Lower leg skin (tissue), 4 donors: ENCODE measurements at places on chromosomes 2 and 18.

DNA sequence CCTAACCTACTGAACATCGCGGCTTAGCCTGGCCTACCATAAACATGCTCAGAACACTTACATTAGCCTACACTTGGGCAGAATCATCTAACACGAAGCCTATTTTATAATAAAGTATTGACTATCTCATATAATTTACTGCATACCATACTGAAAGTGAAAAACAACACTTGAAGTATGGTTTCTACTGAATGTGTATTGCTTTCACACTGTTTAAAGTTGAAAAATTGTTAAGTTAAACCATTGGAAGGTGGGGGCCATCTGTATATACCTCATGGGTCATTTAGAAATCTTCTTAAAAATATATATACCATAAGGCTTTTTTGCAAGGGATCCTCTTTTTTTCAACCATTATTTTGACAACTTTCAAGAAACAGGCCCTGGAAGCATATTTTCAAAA is 16.5 kb downstream of the RNF149 start:
- DNase-seq: no peak

- no peak for DNase-seq
These were observed 1033.2 kb upstream of the NXPH2 start for GRCh38 chr2:139813340-139813739.

DNA sequence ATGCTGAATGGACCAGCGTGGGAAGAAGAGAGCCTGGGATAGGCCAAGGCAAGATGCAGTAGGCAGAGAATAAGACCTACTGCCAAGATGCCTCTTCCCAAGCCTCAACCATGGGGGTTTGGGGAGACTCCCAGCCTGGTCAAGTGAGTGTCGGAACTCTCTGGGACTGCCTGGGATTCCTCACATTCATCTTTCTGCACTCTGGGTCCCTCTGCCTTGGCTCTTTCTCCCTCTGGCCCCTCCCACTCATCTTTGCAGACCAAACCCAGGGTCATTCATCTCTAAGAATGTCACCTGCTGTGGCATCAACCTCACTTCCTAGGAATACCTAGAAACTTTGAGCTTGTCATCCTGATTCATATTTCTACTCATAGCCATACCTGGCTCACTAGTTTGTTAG is 211.3 kb upstream of the HNRNPA3 start:
- DNase-seq: no peak

- no peak for DNase-seq
These were observed 44.4 kb downstream of the ALPK2 start for GRCh38 chr18:58584200-58585127.

GRCh38 chr2:43176449-43176848 is 50.0 kb downstream of the ZFP36L2 start:
- DNase-seq: no peak

DNA sequence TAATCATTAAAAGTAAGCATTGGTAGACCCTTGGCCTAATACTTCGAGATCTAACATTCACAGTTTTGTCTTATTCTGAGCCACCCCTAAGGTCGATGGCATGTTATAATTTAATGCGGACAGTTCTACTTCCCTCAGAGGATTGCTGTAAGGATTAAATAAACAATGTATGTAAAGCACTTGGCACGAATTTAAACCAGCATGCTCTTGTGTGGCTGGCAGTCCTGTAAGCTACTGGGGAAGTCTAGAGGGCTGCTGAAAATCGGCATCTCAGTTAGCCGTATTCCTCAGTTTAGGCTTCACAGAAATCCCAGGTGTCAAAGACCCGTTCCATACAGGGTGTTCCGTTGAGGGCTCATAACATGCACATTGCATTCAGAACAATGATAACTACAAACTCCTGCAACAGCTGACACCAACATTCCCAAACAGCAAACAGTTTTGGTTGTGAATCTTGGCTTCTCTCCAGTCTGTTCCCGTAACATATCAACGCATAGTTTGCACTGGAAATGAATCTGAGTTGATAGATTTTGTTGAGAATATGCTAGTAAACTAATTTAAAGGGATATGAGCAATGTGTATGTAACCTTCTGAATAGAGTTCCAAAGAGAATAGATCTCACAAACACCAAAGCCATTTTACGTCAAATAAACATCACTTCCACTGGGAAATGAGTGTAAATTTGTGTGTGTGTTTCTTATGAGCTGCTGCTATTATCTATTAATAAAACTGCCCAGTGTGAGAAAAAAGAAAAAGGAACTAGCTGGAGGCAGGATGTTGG is 52.2 kb upstream of the ACKR3 start:
- DNase-seq: no peak

DNA sequence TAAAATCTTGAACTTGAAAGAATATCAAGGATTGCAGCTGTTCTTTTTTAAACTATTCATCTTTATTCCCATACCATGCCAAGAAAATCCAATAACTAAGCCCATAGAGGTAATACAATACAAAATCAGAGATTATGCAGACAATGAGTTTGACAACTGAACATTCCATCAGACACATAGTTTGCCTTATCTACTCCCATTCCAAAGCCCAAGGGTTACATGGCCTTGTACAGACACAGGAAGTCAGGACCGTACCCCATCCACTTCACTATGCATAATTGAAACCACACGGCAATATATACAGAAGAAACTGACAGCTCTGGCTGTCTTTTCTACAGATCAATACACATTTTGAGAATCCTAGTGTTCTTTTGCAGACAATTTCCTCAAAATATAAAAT is 181.3 kb downstream of the TMX3 start:
- DNase-seq: no peak

DNA sequence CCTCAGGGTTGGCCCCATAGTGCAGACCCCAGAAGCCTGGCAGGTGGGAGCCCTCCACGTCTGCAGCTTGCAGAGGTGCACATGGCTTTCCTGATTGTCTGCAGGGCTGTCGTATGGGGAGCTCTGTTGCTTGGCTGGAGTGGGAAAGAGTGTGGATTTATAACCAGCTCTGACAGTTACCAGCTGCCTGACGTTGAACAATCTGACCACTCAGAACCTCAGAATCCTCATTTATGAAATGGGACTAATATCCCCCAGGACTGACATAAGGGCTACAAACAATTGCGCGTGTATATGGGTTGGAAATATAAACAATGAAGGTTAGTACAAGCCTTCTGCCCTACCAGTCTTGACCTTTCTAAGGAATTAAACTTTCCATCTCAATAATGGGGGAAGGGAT is 13.9 kb upstream of the PXDN start:
- DNase-seq: no peak

- DNase-seq: no peak
These were observed 48.2 kb upstream of the CCDC141 start for GRCh38 chr2:179098080-179098689.

- no peak for DNase-seq
These were observed 343.9 kb upstream of the ACVR2A start for GRCh38 chr2:147500819-147501395.

- no peak for DNase-seq
These were observed 17.7 kb downstream of the CPLX4 start for GRCh38 chr18:59300676-59301285.

DNA sequence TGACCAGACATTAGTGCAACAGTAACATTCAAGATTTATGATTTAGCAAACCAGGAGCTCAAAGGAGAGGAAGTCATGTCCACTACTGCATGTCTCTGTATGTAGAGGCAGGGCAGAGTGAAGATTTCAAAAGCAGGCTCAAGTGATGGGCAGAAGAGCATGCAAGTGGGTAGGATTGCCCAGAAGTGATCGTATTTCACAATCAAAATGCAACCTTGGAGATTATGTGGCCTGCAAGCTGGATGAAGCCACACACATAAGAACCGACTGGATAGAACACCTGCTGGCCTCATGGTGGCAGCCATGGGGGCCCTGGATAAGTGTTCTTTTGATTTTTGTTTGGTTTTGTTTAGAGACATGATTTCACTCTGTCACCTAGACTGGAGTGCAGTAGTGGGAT is 286.8 kb upstream of the RAB12 start:
- no peak for DNase-seq

DNA sequence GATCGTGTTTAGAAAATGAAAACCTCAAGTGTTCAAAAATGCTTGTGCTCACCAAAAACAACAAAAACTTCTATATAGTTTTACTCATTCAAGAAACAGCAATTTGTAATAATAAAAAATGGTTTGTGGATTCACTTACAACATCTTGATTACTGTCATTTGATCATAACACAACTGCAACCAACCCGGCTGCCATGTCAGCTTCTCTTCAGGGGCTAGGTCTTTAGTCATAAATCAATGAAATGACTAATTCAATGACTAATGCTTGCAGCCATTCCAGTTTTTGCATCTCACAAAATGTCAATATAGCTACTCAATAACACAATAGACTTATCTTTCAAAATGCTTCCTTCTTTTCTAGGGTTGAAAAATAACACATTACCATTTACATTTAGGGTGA is 128.0 kb downstream of the OLA1 start:
- no peak for DNase-seq

- DNase-seq: peak; percentile 46
These were observed 131.6 kb downstream of the RNF144A start for GRCh38 chr2:7048762-7049294.

DNA sequence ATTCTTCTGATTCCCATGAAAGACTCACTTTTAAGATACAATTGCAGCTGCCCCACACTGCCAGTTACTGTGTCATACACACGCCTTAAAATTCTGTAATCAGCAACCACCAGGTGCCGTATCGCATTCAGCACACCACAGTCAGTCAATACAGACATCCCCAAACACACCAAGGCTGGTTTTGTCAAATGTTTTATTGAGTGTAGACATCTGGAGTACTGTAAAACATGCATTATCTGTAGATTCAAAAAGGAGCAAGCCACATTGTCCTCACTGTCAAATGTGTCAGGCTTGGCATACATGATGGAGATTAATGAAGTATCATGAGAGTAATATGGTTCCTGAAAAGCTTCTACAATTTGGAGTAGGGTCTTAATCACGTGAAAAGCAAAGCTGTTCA is 109.7 kb upstream of the SP3 start:
- DNase-seq: no peak

DNA sequence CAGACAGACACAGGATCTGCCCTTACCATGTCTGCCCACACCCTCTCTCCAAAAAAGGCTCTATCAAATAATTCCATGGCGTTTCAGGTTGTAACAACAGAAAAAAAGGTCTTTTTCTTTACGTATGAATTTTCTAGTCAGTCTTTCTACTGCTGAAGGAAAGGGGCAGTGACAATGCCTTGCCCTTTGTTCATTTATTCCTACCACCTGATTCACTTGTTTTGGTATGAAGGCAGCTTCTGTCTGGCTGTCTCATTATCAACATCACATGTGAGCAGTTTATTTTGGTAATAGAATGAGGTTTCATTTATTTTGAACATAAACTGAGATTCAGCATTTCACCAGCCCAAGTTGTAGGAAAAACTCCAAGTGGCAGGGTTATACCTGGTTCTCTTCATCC is 94.3 kb upstream of the KLF7 start:
- DNase-seq: no peak

- DNase-seq: no peak
These were observed 74.8 kb downstream of the XDH start for GRCh38 chr2:31339696-31340095.

DNA sequence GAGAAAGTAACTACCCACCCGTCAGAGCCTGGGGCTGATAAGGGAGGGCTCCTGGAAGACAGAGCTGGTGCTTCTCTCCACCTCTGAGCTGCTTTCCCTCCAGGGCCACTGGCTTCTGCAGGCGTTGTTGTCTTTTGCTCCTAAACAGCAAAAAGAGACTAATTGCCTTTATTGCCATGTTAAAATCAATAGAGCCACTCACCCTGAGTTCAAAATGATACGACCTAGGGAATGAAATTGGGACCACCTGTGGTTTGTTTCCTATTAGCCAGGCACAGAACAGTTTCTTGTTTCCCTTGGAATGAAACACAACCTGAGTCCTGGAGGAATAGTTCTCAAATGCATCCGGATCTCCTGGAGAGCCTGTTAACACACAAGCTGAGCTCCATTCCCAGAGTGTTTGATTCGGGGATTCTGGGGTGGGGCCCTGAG is 45.8 kb downstream of the TCF7L1 start:
- no peak for DNase-seq

DNA sequence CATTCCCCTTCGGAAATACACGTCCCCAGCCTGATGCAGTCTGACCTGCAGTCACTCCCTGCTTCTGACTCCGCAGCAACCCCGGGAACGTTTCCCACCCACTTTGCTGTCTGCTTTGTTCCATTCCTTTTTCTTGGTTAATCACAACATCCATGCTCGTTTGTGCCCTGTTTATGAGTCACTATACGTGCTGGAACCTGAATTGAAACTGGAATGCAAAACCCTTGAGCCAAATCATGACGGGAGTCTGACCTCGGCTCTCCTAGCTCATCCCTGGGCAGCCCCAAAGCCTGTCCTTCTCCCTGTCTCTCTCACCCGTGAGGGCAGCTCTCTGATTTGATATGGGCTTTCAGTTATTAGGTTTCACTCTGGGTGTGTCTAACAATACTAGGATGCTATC is 57.1 kb upstream of the RNF152 start:
- no peak for DNase-seq

DNA sequence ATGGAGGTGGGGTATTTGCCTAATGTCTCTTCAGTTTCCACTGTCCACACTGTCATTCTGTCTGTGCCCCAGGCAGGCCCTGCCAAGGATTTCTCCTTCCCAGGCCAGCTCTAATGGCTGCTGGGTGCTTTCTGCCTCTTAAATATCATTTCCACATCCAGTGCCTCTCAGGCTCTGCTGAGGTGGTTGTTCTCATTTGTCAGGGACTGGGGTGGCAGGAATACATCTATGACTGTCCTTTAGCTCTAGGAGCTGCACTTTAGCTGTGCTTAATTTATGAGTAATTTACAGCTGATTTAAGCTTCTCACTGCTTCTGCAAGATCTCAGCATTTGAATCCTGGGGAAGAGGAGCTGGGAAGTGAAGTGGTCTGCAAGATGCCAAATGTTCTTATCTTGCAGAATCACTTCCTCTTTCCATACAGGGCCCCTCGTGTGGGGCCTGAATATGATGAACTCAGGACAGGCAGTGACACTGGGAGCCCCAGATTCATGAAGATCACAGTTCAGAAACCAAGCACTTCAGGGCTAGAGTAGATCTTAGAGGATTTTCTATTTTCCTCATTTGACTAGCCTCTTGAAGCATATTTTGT is 150.2 kb downstream of the FSHR start:
- no peak for DNase-seq

GRCh38 chr2:58649756-58650155 is 408.6 kb upstream of the FANCL start:
- no peak for DNase-seq

- peak; percentile 73 for DNase-seq
These were observed 34.6 kb upstream of the STK17B start for GRCh38 chr2:196205881-196206435.

- no peak for DNase-seq
These were observed 140.3 kb downstream of the RPIA start for GRCh38 chr2:88831792-88832248.

DNA sequence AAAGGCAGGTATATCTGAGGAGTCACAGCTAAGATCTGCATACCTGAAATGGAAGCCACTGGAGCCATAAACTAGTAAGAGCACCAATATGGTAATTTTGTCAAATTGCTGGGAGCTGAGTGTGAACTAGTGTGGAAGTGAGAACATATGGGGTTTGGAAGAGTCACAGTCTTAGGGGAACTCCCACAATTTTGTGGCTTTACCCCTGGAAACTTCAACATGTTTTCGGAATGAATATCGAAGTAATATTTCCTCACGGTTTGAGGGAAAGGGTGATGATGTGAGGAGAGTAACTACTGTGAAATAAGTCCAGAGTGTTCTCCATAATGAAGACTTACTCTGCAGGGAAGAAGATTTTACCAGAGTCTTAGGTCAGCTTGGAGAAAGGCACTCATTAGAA is 565.9 kb downstream of the RIT2 start:
- DNase-seq: no peak

GRCh38 chr2:213121690-213122089 is 29.7 kb downstream of the IKZF2 start:
- DNase-seq: no peak

GRCh38 chr2:8633186-8633734 is 48.6 kb upstream of the ID2 start:
- no peak for DNase-seq
